ENCODE measurements at places on chromosomes 7 and 10.

DNA sequence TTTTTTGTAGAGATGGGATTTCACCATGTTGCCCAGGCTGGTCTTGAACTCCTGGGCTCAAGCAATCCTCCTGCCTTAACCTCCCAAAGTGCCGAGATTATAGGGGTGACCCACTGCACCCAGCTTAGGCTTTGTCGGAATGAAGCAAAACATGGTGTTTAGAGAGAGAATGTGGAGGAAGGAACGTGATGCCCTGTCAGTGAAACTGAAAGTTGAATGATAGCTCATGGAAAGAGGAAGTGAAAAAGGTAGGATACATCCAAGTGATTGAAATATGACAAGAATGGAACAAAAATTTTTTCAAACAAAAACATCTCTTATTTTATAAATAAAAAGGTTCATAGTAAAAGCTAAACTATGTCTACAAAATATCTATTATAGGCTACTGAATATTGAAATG is 5.9 kb downstream of the AKAP9 start:
- DNase-seq: no peak

- no peak for DNase-seq
Measured at GRCh38 chr7:132882714-132883428, 199.0 kb downstream of the CHCHD3 start.

- no peak for DNase-seq
Measured at GRCh38 chr10:43078175-43078985, 1.5 kb downstream of the RET start.

DNA sequence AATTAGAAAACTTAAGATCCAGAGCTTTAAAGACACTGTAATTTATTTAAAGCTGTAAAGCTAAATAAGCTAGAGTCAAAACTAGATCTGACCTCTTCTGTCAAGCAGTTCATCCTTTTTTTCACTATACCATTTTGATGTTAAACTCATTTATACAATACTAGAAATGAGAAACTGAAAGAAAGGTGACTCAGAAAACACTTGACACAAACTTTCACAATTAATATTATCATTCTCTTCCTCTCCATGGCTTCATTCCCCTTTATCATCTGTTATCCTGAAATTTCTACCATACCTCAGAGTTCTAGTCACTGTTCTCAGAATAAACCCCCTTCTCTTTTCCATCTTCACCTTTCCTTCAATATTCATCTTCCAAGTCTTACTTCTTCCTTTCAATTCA is 1.3 kb downstream of the FIGNL1 start:
- DNase-seq: no peak

GRCh38 chr7:117993377-117994003 is 120.2 kb upstream of the CTTNBP2 start:
- DNase-seq: no peak

DNA sequence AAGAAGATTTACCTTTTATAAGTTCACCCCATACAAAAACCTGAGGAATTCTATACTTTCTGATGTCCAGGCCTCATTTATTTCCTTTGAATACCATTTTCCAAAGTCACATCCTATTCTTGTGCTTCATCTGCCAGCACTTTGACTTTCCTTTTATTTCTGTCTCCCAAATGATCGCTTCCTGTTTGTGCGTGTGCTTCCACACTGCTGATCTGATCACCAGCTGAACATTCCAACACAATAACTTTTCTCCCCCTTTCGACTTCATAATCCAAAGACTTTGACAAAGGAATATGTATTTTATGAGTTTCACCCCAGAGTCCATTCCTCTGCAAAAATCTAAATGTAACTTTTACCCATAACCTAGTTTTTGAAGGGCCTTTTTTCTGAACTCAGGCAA is 3.1 kb downstream of the ELAPOR2 start:
- no peak for DNase-seq

GRCh38 chr7:141406347-141406746 is 144.9 kb upstream of the AGK start:
- no peak for DNase-seq

GRCh38 chr7:29748286-29749099 is 57.8 kb upstream of the WIPF3 start:
- peak; percentile 19 for DNase-seq

- DNase-seq: no peak
Measured at GRCh38 chr7:491958-492713, 27.5 kb downstream of the PDGFA start.

- no peak for DNase-seq
Measured at GRCh38 chr10:7856678-7857077, 38.4 kb downstream of the TAF3 start.

DNA sequence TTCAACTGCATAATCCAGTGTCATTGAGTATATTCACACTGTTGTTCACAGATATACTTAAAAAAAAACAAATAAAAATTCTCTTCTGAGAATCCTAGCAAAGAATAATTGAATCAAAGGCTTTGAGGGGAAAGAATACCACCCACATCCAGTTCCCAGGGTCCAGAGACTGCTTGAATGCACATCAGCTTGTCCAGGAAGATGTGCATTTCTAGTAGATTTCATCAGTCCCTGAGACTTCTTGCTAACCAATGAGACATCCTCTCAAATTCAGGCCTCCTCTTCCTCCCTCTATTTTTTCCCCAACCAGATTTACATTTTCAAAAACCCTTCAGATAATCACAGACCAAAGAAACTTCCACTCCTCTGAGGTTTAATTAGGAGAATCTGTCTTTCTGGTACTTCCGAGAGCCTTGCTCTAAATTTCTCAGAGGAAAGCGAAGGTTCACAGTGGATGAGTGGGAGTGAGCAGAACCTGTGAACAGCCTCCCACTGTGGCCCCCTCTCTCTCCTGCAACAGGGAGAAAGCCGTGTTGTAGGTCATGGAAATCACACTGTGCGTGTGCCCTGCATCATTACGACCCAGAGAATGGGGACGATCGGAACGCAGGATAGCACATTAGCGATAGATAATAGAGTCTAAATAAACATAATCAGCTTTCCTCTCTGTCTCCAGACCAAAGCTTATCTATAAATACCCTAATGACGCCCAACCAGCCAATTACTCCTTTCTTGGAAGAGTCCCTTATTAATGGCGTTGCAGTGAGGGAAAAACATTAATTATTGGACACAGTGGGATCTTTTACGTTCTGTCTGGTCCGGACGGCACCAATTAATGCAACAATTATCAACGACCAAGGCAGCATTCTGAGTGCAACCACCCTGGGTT is 212.5 kb downstream of the EMX2 start:
- no peak for DNase-seq

- DNase-seq: no peak
Measured at GRCh38 chr10:70578371-70578947, 24.1 kb downstream of the PRF1 start.

GRCh38 chr10:47449102-47449978 is 34.6 kb downstream of the ANXA8 start:
- DNase-seq: no peak

DNA sequence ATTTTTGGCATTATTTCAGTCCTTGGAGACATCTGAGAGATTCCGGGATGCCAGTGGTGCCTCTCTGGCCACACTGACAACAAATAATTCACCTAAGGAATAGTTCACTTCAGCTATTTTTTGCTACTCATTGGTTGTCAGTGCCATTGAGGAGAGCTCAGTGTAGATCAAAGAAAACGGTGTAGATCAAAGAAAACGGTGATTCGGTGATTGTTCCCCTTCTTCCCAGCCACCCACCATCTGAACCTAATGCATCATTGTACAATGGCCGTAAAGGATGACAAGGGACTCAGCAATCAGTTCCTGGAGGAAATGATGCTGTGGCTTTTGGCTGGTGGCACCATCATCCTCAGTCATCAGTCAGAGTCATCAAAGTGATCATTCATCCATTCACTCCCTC is 80.6 kb downstream of the PTPRZ1 start:
- DNase-seq: no peak

DNA sequence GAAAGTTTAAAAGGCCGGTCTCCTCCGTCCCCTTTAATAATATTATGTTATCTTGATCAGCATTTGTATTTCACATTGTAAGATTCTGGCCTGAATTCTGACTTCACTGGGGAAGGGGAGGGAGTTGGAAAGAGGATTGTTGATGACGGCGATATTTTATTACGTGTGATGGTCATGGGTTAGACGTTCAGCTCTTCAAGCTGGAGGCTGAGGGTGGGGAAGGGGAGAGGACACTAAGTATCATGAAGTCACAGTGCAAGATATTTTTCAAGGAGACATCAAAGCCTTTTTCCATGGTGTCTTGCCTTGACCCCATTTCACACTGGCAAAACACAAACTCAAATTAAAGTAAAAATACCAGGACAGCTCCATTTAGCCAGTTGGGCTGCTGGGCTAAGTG is 126.7 kb downstream of the WDR11 start:
- no peak for DNase-seq

GRCh38 chr10:60856405-60856804 is 78.1 kb downstream of the CDK1 start:
- no peak for DNase-seq

DNA sequence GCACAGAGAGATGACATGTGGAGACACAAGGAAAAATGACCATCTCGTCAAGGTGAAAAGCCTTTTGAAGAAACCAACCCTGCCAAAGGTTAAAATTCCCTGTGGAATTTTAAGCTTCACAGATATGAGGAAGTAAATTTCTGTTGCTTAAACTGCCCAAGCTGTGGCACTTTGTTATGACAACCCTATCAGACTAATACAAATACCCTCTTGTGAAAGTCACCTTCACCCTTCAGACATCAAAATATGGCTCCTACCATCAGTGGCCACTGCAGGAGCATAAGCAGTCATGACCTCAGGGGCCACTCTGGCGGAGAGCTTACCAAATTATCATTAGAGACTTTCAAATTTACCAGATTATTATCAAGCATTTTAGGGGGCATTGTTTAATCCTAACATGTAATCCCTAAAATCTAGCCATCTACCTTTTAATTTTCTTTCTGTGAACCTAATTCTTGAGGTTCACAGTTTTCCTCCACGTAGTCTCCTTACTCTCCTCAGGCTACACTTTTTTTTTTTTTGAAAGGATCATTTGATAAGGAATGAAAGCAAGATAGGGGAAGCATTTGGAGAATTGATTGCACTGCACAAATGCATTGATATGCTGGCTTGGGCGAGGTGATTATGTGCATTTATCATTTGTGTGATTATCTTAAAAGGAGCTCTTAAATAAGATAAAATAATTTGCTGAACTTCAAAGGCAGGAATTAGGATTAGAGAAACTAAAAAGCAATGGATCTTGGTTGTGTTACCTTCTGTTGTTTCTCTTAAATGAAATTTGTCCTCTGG is 90.3 kb downstream of the TMEM168 start:
- no peak for DNase-seq

DNA sequence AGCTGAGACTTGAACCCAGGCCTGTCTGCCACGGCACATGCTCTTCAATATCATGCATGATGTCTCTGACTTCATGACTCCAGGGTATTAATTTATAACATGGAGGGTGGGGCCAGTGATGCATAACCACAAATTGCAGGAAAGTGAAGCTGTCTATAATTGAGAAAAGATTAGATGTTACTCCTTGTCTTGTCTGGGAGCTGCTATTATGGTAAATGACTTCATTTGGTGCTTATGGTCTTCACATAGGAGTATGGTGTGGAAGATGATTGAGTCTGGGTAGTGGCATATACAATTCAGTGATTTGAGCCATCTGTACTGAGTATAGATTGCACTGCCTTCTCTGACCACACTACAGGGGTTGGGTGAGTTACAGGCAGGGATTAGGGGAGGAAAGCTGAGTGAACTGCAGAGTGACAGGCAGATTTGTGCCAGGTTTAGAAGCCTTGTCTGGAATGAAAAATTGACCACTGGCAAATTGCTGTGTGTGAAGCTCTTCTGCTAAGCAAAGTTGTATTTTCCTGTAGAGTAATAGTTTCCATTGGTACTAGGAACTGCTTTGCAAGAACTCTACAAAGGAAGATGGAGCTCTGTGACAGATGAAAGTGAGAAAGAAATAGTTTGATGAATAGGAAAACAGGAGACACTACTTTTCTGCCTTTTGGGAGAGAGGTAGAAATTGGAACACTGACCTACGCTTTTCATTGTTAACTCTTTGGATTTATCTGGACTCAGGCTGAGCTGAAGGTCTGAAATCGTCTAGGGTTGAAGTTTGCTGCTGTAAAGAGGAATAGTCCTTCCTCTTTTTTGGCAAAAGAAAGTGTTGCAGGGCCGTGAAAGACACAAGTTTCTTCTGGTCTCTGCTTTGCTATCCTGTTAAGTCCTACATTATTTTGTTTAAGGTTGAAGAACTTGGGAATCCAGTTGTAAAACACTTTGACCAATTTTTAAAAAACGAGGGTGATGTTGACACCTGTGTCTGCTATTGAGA is 2.7 kb downstream of the SND1 start:
- no peak for DNase-seq

DNA sequence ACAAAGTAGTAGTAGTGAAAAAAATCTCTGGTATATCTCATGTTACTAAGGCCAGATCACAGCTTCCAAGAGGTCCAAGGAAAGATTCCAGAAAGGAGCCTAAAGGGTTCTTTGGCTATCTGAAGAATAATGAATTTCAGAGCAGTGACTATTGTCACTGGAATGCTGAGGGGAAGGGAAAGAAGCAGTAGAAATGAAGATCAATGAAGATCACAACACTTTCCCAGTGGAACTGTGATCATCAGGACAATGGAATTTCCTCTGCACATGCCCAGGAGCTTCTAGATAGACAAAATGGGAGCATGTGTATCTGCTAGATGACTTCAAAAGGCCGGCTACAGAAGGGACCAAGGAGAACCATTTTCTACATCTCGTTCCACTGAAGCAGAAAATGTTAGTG is 219.5 kb upstream of the PHYHIPL start:
- DNase-seq: no peak

- no peak for DNase-seq
Measured at GRCh38 chr10:10053051-10053450, 964.6 kb upstream of the CELF2 start.

GRCh38 chr10:77071001-77071511 is 566.6 kb downstream of the KCNMA1 start:
- no peak for DNase-seq

DNA sequence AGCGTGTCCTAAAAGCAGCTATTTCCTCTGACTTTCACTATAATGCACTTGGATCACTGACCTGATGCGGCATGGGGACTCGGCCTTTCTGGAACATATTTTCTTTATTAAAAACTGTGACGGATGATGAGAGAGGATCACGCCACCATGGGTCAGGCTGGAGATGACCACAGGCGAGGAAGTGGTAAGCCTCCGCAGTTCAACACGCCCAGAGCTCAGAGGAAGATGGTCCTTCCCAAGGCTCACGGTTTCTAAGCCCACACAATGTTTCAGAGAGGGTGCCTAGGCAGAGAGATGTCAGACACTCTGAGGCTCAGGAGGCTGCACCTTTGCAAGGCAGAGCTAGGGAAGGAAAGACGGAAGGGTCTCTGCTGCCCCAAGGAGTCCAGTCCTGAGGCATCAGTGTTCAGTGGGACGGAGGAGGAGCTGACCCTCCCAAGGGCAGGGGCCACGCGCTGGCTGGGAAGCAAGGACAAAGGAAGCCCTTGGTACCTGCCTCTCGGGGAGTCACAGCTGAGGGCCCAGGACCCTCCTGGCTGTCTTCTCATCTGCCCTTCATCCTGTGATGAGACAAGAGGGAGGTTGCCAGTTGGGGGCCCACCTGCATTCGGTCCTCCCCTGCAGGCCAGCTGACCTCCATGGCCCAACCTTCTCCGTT is 9.5 kb downstream of the CHST15 start:
- DNase-seq: no peak
